ENCODE measurements at places on chromosomes 4 and X.

- no peak for DNase-seq
Measured at GRCh38 chr4:1333256-1333655, 13.8 kb upstream of the UVSSA start.

- DNase-seq = no peak
Measured at GRCh38 chrX:129529685-129530281, 6.5 kb upstream of the SMARCA1 start.

DNA sequence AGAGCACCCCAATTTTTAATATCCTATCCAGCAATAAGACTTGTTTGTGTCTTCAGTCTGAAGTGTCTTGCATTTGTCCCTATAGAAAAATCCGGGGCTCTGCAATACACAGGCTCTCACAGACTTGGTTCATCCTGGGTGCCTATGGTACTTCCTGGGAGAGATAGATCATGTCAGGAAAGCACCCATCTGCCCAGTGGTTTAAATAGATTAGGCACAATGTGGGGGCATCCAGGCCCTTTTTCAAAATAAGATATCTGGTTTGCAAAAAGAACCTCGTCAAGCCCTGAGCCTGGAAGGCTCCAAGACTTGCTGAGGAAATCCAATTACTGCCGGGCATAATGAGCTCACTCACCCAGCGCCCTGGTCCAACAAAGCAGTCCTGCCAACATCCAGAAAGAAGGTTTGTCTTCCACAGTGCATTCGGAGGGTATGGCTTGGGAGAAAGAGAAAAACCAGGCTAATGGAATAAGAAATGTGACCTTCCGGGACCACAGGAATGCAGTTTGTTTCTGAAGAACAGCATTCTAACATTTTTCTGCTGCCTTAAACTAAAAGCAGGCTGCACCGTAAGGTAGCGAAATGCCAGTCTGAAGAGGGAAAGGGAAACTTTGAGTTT lies 11.6 kb downstream of the JAKMIP1 start:
- DNase-seq = no peak

GRCh38 chrX:81392396-81392795 lies 190.5 kb downstream of the SH3BGRL start:
- no peak for DNase-seq

- DNase-seq = no peak
Measured at GRCh38 chrX:23246001-23246400, 88.6 kb upstream of the PTCHD1 start.

DNA sequence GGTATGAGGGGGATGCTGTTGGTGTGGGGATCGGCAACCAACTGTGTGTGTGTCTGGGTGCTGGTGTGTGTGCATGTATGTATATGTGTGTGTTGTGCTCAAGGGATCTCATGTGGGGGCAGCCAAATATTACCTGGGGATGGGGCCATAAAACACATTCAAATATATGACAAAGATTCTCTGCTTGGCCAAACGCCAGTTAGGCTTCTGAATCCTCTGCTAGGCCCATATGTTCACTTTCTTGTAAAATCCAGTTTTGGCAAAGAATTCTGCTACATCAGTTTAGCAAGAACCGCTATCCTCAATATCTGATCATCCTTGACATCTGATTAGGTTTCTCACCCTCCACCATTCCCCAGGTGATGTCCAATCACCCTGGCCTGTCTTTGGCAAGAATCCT lies 106.6 kb downstream of the RASL11B start:
- DNase-seq = no peak

GRCh38 chr4:103046416-103047290 lies 27.1 kb upstream of the SLC9B1 start:
- peak; percentile 0 for DNase-seq

DNA sequence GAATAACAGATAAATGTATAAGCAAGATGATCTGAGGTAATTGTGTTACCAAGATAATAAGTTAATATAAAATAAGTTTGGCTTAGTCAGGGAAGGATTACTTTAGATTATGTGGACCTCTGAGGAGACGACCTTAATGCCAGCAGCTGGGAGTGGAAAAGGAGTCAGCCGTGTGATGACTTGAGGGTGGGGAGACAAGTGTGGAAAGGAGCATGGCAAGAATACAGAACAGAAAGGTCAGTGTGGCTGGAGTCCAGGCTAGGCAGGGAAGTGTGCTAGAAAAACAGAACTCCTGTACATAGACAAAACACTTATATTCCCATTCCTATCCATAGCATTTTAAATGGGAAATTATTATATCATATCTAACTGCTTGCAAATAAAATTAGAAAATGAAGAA lies 138.8 kb downstream of the PDLIM5 start:
- no peak for DNase-seq

DNA sequence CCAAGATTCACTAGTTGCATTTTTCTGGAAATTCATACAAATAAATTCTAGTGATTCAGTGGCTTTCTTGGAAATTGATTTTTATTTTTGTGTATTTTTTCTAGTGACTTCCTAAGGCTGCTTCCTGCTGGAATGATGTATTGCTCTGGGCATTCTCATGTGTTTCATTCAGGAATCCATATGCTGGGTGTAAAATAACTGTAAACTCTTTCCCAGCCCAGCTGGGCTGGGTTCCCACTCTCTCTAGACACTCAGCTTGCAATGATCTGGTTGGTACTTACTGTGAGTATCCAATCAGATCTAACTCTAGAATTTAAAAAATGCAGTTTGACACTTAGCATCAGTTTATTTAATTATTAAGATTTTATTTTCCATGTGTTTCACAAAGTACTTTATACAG lies 882.2 kb downstream of the STIM2 start:
- no peak for DNase-seq

DNA sequence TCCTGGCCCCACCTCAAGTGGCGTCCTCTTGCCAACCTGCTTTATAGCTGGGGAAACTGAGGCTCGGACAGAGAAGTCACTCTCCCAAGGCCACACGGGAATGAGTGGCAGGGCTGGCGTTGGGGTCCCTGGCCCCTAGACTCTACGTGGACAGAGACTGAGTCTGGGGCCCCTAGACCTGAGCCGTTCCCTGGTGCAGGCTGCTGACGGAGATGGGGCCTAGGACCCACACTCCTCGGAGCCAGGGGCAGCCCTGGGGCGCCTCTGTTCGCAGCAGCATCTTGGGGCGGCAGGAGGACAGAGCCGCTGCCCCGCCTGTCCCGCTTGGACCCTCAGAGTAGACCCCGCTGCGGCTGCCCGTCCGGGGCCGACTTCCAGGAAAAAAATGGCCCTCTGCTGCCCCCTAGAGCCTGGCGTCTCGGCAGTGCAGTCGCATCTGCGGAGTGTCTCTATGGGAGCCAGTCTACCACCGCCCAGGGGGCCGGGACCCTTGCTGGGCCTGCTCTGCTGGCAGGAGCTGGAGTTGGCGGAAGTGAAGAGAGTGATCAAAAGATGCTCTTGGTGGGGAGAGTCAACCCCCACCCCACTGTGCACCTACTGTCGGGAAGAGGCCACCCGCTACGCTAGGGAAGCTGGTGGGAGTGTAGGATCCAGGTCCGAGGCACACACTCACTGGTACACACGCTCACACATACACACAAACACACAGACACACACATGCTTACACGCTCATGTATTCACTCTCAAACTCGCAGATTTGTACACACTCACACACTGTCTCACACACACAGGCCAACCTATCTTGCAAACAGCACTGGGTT lies 220.1 kb downstream of the AFAP1 start:
- no peak for DNase-seq

- no peak for DNase-seq
Measured at GRCh38 chr4:62914758-62915157, 1494.5 kb downstream of the TECRL start.

GRCh38 chr4:120844528-120844921 lies 78.0 kb downstream of the PRDM5 start:
- DNase-seq = no peak

- DNase-seq = no peak
Measured at GRCh38 chr4:102625232-102625930, 124.2 kb downstream of the NFKB1 start.
